Activated T-helper 9 cell treated with anti-CD3 and anti-CD28 coated beads, Interleukin-2, amount 50 U/mL, for 16 hours (primary cell): ENCODE measurements at places on chromosomes 6 and 20.

GRCh38 chr20:24657196-24657595 is 187.8 kb downstream of the SYNDIG1 start:
- no peak for DNase-seq

DNA sequence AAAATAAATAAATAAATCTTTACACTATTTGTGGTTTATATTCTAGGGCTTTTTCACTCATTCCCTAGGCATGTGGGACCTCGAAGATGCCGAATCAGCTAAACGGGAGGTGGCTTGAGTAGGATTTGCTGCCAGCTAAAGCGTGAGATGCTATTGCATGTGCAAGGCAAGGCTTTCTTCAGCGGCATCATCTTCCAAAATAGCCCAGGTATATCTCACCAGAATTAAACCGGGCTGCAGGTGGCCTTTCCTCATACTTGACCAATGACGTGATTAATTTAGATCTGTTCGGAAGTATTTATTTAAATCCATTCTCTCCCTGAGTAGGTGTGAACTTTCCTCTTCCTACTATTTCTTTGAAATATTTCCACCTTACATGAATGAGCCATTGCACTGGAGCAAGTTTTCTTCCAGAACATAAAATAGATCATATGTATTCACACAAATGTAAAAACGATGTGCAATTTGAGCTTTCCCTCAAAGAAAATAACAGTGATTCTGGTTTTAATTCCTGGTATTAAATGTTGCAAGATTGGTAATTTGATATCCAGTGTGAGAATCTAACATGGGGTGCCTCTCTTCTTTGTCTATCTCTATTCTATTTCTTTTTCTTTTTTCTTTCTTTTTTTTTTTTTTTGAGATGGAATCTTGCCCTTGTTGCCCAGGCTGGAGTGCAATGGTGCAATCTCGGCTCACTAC is 24.3 kb upstream of the ZNF217 start:
- no peak for DNase-seq

DNA sequence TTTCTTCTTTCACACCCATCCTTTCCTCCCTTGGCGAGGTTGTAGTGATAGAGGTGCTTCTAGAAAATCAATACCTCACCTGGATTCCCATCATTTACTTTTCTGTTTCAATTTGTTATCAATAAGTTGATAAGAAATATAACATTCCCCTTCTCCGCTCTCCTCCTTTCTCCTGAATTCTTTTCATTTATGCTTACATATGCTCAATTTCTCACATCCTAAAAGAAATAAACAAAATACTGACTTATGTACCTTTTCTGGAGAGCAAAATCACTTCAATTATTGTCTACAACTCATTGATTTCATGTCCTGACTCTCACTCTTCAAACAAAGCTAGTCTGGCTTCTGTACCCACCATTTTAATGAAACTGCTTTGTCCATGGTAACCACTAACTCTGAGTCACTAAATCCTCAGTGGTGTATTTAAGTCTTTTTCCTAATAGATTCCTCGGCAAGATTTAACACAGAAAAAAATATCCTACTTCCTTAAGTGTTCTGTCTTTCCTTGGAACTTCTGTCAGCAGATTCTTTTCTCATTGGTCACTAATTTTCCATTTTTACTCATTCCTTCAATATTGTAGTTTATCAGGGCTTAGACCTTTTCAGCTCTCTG is 289.6 kb downstream of the RFPL4B start:
- DNase-seq, result no peak

GRCh38 chr6:85674604-85675003 is 31.9 kb upstream of the SYNCRIP start:
- DNase-seq, result no peak

- no peak for DNase-seq
Observed at GRCh38 chr20:416950-417800, 9.1 kb downstream of the RBCK1 start.

DNA sequence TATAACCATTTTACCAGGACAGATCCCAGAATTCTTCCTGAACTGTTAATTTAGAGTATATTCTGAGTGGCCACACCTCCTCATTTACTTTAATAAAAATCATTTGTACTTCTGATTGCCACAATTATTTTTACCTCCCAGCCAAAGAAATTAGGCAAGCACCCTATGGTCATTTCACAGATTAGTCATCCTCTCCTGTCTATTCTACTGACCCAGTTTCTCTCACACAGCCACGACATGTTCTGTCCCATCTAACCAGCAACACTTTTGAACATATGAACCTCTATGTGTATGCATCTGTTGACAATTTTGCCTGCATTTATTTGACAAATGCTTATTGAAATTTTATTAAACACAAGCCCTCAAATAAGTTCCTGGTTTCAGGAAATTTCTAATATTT is 202.6 kb upstream of the STXBP5 start:
- no peak for DNase-seq

GRCh38 chr6:153099636-153100035 is 31.4 kb downstream of the RGS17 start:
- DNase-seq, result no peak

- DNase-seq, result no peak
Observed at GRCh38 chr6:18792866-18793265, 405.7 kb downstream of the RNF144B start.

DNA sequence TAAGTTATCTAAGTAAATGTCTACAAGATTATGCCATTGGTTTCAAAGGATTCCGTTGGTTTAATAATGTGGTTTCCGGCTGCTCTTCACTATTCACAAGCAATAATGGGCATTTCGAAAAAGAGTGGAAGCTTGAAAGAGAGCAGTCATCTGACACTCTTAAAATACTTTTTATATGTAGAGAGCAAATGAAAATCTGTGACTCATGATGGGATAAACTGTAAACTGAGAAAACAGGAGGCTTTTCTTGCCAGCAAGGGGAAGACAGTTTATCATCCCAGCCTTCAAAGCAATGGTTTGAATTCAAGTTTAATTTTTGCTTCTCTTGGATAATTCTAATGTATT is 145.7 kb downstream of the KHDC1L start:
- DNase-seq, result no peak

- no peak for DNase-seq
Observed at GRCh38 chr6:19983374-19983773, 146.2 kb downstream of the ID4 start.

- DNase-seq, result no peak
Observed at GRCh38 chr20:37020636-37021035, 69.1 kb upstream of the SAMHD1 start.

- no peak for DNase-seq
Observed at GRCh38 chr6:3324262-3324942, 65.7 kb downstream of the PSMG4 start.

DNA sequence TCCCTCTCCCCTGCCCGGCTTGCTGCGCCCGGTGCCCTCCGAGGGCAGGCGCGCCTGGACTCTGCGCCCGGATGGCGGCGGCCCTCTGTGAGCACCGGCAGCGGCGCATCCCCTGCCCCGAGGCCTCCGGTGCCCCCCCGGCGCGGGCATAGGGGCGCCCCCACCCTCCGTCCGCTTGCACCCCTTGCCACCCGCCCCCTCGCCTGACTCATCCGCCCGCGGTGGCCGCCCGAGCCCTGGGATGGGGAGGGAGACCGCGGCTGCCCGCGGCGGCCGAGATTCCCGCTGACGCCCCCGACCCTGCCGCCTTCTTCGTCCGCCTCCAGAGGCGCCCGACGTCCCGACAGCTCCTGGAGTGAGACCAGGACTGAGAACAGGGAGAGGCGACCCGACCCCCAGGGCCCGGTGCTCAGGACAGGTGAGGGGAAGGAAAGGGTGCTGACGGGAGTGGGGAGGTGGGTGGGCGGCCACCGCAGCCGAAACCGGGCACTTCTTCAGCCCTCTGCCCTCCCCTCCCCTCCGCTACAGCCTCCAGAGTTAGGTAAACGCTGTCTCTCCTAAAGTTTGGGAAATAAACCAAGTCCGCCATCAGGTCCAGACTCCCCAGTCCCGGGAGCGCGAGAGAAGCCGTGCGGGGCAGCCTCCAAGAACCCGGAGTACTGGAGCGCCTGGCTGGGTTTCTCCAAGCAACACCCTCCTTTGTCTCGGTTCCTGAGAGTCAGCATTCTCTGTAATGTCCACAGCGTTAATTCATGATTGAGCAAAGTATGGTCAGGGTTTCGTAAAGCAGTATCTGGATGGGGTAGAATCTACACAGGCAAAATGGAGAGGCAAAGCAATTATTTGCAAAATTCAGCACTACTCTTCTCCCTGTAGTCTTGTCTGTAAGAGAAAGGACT is 539 bp downstream of the TMEM200A start:
- peak; percentile 34 for DNase-seq

- DNase-seq, result no peak
Observed at GRCh38 chr20:46945465-46945864, 50.8 kb downstream of the EYA2 start.

- DNase-seq, result no peak
Observed at GRCh38 chr6:113968472-113968871, 2.5 kb downstream of the HDAC2 start.

DNA sequence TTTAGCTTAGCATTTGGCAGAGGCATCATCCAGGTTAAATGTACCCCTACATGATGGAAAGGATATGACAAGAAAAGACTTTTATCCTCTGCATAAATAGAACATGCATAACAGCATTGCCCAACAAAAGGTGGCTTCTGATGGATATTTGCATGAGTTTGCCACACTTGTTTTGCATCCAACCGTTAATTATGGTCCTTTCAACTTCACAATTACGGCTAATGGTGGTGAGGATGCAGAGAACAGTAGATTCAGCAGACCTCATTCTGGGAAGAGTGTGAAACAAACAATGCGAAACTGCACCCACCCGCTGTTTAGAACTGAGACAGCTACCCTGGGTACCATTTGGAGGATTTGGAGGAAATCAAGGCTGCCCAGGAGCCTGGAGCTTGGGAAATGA is 690.9 kb upstream of the CHD6 start:
- DNase-seq, result no peak
